ENCODE measurements at places on chromosomes 16 and 17.

- no peak for DNase-seq
These were observed at the start of gene CHD3 for GRCh38 chr17:7888184-7888920. Gene CHD3, plus strand, starts transcription at chr17:7888789. Its CDS starts 212 bp downstream, at chr17:7889001.

DNA sequence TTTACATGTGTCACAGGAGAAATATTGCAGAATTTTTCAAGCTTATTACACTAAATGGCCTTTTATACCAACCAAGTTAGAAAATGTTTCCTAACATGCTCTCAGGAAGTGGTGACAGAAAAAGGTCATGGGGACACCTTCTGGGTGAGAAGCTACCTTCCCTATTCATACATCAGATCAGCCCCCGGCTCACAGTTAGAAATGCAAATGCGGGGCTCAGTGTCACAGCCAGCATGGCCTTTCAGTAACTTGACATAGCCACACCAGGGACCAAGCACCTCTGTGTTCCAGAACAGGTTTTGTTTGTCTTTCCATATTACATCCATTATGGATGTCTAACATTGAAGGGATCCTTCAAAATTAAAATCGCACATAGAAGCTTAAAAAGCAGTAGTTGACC lies 59.5 kb downstream of the CHD9NB start:
- no peak for DNase-seq

DNA sequence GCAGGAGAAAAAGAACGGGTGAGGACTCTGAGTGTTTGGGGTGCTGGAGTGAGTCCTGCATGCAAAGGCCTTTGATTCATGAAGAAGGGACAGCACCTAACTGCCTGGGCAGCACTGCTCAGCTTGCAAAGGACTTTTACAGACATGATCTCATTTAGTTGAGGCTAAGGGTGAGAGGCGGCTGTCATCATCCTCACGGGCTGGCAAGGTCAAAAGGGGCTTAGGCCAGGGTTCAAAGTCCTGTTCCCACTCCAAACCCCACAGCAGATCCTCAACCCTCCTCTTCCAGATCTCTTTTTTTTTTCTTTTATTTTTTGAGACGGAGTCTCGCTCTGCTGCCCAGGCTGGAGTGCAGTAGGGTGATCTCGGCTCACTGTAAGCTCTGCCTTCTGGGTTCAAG lies 4.8 kb downstream of the RHBDF2 start:
- no peak for DNase-seq

GRCh38 chr16:53768167-53768566 lies 64.2 kb downstream of the FTO start:
- no peak for DNase-seq

- no peak for DNase-seq
These were observed 12.5 kb downstream of the TLCD2 start for GRCh38 chr17:1697681-1698080.

GRCh38 chr16:31371619-31372484 lies 16.9 kb downstream of the ITGAX start:
- DNase-seq = no peak

- no peak for DNase-seq
These were observed 15.9 kb downstream of the ST6GALNAC2 start for GRCh38 chr17:76569607-76570279.

DNA sequence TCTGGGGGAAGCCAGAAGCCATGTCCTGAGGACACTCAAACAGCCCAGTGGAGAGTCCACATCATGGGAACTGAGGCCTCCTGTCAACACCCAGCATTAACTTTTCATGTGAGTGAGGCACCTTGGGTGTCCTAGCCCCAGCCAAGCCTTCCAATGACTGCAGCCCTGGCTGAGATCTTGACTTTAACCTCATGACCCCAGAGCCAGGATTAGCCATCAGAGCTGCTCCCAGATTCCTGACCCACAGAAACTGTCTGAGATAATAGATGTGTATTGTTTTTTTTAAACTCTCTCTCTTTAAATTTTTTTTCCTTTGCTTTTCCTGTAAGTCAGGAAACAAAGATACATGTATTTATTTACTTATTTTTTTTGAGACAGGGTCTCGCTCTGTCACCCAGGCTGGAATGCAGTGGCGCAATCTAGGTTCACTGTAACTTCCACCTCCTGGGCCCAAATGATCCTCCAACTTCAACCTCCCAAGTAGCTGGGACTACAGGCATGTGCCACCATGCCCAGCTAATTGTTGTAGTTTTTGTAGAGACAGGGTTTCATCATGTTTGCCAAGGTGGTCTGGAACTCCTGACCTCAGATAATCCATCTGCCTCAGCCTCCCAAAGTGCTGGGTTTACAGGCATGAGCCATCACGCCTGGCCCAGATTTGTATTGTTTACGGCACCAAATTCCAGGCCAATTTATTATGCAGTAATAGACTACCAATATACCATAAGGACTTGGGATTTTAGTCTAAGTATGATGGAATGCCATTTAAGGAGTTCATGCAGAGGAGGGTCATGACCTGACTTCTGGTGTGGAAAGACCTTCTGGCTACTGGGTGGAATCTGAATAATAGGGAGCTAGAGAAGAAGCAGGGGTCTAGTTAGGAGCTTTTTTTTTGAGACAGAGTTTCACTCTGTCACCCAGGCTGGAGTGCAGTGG lies 14.0 kb upstream of the TMEM94 start:
- DNase-seq = no peak

DNA sequence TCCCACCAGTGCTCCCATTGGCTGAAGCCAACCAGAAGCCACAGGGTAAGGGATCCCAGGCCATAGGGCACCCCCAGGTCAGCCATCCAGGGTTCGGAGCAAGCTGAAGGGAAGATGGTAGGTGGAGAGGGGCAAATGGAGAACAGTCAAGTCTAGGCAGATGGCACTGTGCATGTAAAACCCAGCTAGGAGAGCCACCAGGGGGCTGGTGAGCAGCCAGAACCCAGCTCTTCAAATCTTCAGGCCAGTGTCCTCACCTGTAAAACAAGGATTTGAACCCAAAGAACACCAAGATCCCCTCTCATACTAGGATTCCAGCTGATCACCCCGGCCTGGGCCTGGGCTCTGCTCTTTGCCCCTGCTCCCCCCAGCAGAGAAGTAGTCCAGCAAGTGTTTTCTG lies 43.5 kb downstream of the GINS3 start:
- DNase-seq = no peak

- no peak for DNase-seq
These were observed 50.1 kb downstream of the PRMT7 start for GRCh38 chr16:68360956-68361355.

DNA sequence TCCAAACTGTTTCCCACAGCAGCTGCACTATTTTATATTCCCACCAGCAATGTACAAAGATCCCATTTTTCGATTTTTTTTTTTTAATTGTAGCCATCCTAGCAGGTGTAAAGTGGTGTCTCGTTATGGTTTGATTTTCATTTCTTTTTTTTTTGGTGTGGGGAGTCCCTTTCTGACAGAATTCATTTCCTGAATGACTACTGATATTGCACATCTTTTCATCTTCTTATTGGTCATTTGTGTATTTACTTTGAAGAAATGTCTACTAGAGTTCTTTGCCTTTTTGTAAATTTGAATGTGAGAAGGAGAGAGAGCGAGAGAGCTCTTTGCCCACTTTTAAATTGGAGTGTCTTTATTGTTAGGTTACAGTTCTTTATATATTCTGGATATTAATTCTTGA lies 14.0 kb downstream of the CYB5B start:
- DNase-seq = no peak

GRCh38 chr16:77960766-77961165 lies 61.6 kb upstream of the CLEC3A start:
- no peak for DNase-seq

DNA sequence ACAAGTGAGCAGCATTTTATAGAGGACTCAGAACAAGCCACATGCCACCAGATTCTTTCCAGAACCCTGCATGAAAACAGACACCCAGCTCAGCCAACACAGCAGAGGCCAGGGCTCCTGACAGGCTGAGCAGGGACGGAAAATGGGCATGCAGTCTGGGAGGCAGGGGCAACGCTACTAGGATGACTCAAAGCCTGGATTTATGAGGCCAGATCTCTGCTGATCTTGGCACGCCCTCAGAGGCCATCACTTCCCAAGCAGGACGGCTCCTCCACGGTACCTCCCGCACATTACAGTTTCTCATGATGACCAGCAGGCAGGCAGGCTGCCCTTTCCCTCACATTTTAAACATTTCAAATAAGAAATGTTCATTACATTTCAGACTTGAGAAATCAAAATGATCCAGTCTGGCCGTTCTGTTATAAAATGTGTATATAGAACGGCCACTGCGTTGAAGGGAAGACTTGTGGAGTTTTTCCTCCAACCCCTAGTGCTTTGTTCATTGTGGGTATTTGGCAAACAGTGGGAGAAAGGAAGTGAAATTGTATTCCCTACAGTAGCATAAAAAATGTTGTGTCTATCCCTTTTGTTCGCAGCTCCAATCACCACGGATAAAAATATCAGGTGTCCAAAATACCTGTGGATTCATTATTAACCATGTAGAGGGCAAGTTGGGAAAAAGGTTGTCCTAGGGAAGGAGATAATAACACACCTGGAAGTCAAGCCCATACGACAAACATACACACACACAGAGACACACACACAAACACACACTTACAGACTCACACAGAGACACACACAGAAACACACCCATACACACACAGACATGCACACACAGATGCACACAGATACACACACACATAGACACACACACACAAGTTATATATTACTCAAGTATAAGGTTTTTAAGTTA lies 64.8 kb upstream of the ADAMTS18 start:
- no peak for DNase-seq

DNA sequence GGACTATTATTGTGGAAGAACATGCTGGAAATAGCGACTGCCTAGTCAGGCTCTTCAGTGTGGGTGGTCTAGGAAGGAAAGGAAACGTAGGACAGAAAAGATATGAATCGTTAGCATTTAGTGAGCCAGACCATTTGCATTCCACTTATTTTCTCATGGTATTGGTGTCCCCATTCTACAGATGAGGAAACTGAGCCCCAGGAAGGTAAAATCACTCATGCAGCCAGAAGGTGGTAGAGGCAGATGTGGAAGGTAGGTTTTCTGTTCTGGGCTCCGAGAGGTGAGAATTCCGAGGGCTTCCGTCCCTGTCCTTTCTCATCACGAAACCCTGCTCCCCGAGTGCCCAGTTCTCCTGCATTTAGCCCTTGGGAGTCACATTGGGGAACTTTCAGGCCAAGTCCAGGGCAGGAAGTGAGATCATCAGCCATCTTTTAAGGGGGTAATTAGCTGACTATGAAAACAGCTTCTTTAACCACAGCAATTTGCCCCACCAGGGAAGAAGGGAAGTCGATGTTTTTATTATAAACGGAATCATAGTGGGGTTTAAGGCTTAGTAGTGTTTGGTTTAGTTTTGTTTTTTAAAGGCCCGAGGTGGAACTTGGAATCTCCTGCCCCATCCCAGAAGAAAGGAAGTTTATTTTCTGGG lies 110.7 kb upstream of the IRX3 start:
- no peak for DNase-seq

- DNase-seq = no peak
These were observed 35.2 kb downstream of the SLFN11 start for GRCh38 chr17:35338230-35338629.

DNA sequence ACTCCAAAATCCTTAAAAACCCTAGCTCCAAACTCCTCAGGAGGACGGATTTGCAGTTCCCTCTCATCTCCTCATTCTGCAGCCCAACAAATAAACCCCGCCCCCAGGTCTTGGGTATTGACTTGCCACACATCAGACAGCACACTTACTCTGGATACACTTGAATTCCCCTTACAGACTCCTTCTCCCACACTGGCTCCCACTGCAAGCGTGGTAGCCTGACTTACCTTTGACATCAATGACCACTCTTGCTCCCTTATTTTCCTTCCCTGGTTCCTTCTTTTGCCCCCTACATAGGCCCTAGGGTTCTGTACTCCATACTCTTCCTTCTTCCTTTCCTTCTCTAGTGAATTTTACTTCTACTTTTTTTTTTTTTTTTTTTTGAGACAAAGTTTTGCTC lies 7.5 kb downstream of the RFFL start:
- DNase-seq = no peak

DNA sequence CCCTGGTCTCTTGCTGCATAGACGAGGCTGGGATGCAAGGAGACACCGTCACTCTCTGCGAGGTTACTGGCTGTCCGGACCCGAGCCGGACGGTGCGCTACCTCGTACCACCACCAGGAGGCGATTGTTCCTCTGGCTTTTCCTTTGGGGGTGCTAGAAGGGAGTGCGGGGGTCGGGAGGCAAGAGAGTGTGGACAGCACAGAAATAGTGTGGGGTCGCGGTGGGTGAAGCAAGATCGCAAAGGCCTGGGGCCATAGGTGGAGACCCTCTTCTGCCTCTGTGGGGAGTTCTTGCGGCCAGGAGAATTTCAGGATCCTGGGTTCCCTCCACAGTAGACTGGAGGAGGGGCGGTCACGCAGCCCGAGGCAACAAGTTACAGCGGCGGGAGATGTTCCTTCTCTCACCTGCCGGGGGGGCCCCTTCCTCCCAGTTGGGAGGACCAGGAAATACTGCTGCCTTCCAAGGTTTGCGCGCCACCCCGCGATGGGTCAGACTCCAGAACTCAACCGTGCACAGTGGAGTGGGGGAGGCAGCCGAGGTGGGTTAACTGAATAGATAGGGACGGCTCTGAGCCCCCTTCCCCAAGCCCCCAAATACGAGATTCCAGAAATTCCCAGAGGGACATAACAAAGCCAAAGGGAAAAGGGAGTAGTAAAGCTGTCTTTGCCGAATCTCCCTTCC lies 6.9 kb downstream of the PHOSPHO1 start:
- DNase-seq = no peak

DNA sequence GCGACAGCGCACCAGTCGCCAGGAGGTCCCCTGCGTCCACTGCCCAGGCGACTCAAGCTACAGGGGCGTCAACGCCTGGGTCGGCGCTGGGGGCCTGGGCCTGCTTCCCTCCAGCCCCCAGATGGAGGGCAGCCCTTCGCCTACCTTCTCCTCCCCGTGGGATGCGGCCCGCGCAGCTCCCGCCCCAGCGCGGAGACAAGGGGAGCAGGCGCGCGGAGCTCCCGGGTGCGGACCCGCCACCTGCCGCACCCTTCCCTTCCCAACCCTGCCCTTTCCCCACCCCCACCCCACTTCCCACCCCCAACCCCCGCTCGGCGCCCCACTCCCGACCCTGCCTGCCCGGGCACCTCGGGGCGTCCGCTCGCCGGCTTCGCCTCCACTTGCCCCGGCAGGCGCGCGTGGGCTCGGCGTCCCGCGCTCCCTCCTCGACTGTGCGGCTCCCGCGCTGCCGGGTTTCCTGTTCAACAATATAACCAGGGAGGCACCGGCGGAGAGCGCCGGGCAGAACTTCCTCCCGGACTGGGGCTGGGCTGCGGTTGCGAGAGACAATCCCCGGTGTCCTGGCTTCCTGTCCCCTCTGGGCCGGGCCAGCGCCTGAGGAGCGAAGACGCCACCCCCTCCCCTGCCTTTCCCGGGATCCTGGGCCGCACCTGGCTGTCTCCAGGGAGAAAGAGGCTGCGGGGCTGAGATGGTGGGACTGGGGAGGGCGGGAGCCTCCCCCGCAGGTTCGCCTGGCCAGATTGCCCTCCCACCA lies at the start of gene ARHGAP27:
Gene ARHGAP27 (minus strand): TSS at position 466 of the 754 bp plus-strand sequence. CDS start 2,591 bp downstream, outside the sequence.
- DNase-seq = no peak

GRCh38 chr17:5034651-5035050 lies 575 bp downstream of the SLC52A1 start:
- DNase-seq = no peak

- no peak for DNase-seq
These were observed 31.2 kb downstream of the TMEM238L start for GRCh38 chr17:10772425-10773380.

DNA sequence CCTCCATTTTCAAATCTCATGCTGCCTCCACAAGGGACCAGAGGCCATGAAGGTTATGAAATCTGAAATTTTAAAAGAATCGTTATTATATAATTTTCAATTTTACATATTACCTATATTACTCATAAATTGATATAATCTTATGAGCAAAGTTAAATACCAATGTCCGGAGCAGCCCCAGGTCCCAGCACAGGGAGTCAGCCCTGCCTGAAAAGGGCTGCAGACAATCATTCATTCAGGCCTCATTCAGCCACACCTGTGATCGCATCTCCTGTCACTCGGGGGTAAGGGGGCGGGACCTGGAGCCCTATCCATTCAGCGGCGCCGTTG lies 172.5 kb downstream of the AHSP start:
- no peak for DNase-seq

Data from stimulated activated CD8-positive, alpha-beta memory T cell treated with anti-CD3 and anti-CD28 coated beads, Interleukin-15, amount 100 ng/mL, for 4 hours (primary cell).